Thyroid gland (tissue), 4 donors: ENCODE measurements at places on chromosomes 2 and 18. TPM values are rescaled to one million over a fixed set of nuclear protein-coding genes. Genes with fewer than 3 reads are reported as not detected.

The UGT1A5 gene
- 2.9 TPM for total RNA-seq

The SCN9A gene
- total RNA-seq: 6.7 TPM

The ABCB11 gene
- not detected for total RNA-seq

The SLC9A2 gene
- total RNA-seq: 0.33 TPM

The FHOD3 gene
- 5.8 TPM for total RNA-seq

The LRRTM1 gene
- total RNA-seq: not detected

The RAPGEF4 gene
- total RNA-seq: 19.6 TPM

- H3K4me1 ChIP-seq: no peaks in the 10 kb centered on the region
- H3K27me3 ChIP-seq: no peaks in the 10 kb centered on the region
- peak; percentile 86 for DNase-seq
- no peak overlapping the region for H3K4me3 ChIP-seq
- H3K27ac ChIP-seq: no peak overlapping the region
Measured at GRCh38 chr18:13076886-13077285, 85.7 kb downstream of the CEP192 start.

- DNase-seq: no peak
- no peaks in the 10 kb centered on the region for H3K27me3 ChIP-seq
- H3K36me3 ChIP-seq: no peaks in the 10 kb centered on the region
- no peaks in the 10 kb centered on the region for H3K4me1 ChIP-seq
Measured at GRCh38 chr2:168448980-168449379, 7.1 kb upstream of the CERS6 start.

- H3K4me3 ChIP-seq: no peak overlapping the region
- no peaks in the 10 kb centered on the region for H3K27me3 ChIP-seq
Measured at GRCh38 chr18:49728542-49728941, 84.8 kb downstream of the ACAA2 start.

DNA sequence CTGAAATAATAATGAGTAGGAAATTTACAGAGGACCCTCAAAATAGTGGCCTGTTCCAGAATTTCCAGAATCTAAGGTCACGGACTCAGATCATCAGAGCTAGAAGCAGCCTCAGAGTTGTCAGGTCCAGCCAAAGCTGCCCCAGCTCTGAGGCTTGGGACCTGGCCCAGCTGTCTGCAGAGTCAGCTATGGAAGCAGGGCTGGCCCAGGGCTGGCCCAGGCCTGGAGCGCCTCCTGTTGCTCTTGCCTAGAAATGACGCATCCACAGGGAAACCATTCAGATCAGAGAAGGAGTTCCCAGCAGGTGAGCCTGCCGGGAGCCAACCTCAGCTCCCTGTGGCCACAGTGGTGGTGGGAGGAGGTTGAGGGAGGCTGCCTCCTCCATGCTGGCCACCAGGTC is 106.7 kb upstream of the ARL4C start:
- no peaks in the 10 kb centered on the region for H3K27me3 ChIP-seq
- no peak overlapping the region for H3K27ac ChIP-seq
- no peaks in the 10 kb centered on the region for H3K4me1 ChIP-seq

DNA sequence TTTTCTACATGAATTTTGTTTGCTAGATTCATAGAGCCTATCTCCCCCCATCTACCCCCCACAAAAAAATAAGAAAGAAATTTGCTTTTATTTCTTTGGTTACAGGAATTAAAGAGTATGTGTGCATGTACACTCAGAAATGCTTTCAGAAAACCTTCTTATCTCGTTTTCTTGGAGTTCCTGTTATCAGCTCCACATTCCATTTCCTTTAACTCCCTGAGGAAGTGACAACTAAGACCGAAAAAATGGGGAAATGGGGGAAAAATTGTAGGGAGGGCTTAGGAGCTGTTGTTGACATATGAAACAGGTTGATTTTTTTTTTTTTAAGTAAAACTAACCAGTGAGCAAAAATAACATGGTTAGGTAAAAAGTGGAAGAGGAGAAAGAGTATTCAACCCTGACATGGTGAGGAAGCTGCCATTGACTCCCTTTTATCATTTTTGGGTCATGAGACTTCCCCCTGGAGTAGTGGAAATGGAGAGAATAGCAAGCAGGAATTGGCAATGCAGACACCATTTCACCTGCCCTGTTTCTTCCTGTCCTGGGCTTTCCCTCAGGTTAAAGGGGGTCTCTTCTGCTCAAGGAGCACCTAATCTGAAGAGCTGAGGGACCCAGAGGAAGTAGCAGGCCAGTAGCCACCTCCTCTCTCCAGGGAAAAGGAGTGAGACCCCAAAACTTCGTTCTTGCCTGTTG is 93.5 kb downstream of the OSBPL6 start:
- H3K27me3 ChIP-seq: no peaks in the 10 kb centered on the region
- H3K36me3 ChIP-seq: no peaks in the 10 kb centered on the region
- no peak overlapping the region for H3K4me3 ChIP-seq
- no peak overlapping the region for H3K27ac ChIP-seq
- H3K4me1 ChIP-seq: no peaks in the 10 kb centered on the region

GRCh38 chr2:181070119-181070835 is 89.9 kb downstream of the UBE2E3 start:
- no peak for DNase-seq
- no peaks in the 10 kb centered on the region for H3K27me3 ChIP-seq
- H3K27ac ChIP-seq: no peak overlapping the region
- H3K36me3 ChIP-seq: no peaks in the 10 kb centered on the region
- H3K4me3 ChIP-seq: no peak overlapping the region

DNA sequence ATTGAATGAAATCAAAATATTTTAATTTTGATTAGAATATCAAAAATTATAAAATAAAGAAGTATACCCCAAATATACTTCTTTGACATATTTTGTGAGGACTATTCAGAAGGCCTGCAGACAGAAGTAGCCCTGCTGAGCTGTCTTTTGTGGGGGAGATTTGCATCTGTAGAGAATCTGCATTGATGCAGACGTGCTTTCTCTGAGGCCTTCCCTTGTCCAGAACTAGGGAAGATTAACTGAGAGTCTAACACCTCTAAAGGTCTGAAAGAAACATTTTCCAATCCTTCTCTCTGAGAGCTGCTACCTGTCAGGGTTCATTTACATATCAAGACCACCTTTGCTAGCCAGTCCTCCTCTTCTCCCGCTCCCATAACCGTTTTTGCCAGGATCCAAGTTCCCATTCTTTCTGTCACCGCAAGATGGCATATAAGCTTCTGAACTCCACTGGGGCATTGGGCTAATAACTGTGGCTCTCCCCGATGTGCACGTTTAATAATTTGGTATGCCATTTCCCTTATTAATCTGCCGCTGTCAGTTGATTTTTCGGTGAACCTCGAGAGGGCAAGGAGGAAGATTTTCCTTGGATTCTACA is 510.4 kb upstream of the CNTNAP5 start:
- H3K27ac ChIP-seq: no peak overlapping the region
- DNase-seq: no peak
- no peaks in the 10 kb centered on the region for H3K27me3 ChIP-seq
- H3K4me1 ChIP-seq: no peaks in the 10 kb centered on the region
- no peaks in the 10 kb centered on the region for H3K36me3 ChIP-seq
- H3K4me3 ChIP-seq: no peak overlapping the region

GRCh38 chr2:1656326-1656960 is 87.9 kb downstream of the PXDN start:
- no peak overlapping the region for H3K27ac ChIP-seq
- H3K4me1 ChIP-seq: no peaks in the 10 kb centered on the region
- peaks cover 7% of the 10 kb centered on the region for H3K36me3 ChIP-seq
- no peak overlapping the region for H3K4me3 ChIP-seq

- no peak overlapping the region for H3K27ac ChIP-seq
- DNase-seq: no peak
- H3K4me1 ChIP-seq: no peaks in the 10 kb centered on the region
- no peaks in the 10 kb centered on the region for H3K27me3 ChIP-seq
- no peak overlapping the region for H3K4me3 ChIP-seq
- H3K36me3 ChIP-seq: no peaks in the 10 kb centered on the region
Measured at GRCh38 chr2:143433251-143433650, 304.0 kb downstream of the ARHGAP15 start.

GRCh38 chr2:42443718-42444399 is 49.9 kb downstream of the KCNG3 start:
- H3K27ac ChIP-seq: no peak overlapping the region
- H3K4me1 ChIP-seq: no peaks in the 10 kb centered on the region
- H3K27me3 ChIP-seq: no peaks in the 10 kb centered on the region
- no peak for DNase-seq

- H3K27ac ChIP-seq: no peak overlapping the region
- DNase-seq: no peak
- H3K36me3 ChIP-seq: no peaks in the 10 kb centered on the region
Measured at GRCh38 chr2:53216805-53217204, 550.8 kb upstream of the CHAC2 start.

DNA sequence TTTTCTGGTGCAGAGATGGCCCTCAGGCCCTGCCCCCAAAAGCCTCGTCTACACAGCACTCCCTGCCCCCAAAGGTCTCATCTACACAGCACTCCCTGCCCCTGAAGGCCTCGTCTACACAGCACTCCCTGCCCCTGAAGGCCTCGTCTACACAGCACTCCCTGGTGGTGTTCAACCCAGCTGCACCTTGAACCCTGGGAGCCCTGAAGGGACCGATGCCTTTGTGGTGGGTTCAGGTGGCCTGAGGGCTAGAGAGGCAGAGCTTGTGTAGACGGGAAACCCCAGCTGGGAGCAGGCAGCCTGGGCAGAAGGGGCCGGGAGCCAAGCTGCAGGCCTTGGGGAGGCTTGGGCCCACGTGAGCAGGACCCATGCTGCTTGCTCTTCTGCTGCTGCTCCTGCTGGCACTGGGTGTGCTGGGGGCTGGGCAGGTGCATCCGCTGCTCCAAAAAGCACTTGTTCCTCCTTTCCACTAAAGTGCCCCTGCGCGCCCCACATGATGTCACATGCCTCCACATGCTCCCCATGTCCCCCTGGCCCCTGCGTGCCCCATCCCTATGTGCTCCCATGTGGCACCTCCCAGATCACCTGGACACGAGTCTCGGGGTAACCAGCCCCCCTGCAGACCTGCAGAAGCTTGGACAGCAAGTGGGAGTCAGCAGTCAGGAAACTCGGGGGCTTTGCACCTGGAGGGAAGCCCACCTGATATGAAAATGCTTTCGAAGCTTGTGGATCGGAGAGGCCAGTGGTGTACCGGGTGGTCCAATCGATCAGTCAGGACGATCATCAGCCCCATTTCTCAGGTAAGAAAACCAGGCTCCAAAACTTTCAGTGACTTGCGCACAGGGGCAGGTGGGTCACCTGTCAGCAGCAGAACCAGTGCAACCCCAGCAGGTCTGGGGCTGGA is 94.9 kb upstream of the CTDP1 start:
- H3K4me3 ChIP-seq: no peak overlapping the region
- peaks cover 11% of the 10 kb centered on the region for H3K4me1 ChIP-seq
- H3K27me3 ChIP-seq: no peaks in the 10 kb centered on the region

DNA sequence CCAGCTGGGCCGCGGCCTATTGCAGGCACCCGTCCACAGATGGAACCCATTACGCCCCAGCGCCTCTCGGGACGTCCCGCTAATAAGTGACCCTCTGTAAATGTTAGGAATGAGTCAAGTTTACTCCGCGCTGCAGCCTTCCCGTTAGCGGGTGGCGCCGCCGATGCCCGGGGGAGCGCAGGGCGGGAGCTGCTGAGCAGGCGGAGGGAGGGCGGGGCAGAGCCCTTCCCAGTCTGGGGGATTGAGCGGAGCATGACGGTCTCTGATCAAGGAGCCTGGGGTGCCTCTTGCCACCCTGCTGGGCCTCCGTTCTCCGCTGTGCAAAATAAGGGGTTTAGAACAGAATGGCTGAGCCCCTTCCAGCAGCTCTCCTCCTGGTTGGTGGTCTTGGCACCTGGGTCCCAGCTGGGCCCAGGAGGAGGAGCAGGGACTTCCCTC is 10.5 kb downstream of the CROCC2 start:
- H3K27me3 ChIP-seq: no peaks in the 10 kb centered on the region
- H3K36me3 ChIP-seq: no peaks in the 10 kb centered on the region
- H3K4me3 ChIP-seq: no peak overlapping the region
- H3K27ac ChIP-seq: no peak overlapping the region
- H3K4me1 ChIP-seq: peaks cover 44% of the 10 kb centered on the region
- peak; percentile 58 for DNase-seq

DNA sequence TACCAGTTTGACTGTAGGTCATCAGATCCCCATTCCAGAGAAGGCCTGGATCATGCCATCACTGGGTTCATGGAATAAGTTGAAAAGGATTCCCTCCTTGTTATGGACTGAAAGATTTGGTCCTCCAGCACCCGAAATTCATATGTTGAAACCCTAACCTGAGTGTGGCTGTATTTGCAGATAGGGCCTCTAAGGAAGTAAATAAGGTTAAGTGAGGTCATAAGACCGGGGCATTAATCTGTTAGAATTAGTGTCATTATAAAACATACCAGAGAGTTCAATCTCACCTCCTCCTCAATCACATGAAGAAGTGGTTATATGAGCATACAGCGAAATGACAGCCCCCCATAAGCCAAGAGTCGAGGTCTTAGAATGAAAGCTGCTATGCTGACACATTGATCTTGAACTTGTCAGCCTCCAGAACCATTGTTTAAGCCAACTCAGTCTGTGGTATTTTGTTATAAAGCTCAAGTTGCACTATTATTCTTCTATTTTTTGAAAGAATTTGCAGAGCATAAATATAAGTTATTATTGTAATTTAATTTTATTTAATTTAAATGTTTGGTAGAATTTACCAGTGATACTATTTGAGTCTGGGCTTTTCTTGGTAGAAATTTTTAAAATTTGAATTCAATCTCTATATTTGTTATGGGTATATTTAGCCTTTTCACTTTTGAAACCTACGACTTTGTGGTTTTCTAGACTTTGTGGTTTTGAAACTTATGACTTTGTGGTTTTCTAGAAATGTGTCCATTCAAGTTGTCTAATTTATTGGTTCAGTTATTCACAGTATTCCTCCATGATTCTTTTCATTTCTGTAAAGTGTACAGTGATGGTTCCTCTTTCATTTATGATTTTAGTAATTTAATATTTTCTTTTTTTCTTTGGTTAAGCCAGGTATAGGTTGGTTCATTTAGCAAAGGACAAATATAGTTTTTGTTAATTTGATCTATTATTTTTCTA is 1206.7 kb upstream of the CDH2 start:
- H3K4me1 ChIP-seq: no peaks in the 10 kb centered on the region
- no peaks in the 10 kb centered on the region for H3K27me3 ChIP-seq
- no peak overlapping the region for H3K4me3 ChIP-seq
- H3K36me3 ChIP-seq: no peaks in the 10 kb centered on the region

GRCh38 chr18:59220784-59221765 is 1.1 kb downstream of the GRP start:
- peaks cover 18% of the 10 kb centered on the region for H3K27me3 ChIP-seq
- no peaks in the 10 kb centered on the region for H3K4me1 ChIP-seq
- H3K4me3 ChIP-seq: no peak overlapping the region

- H3K4me3 ChIP-seq: no peak overlapping the region
- no peaks in the 10 kb centered on the region for H3K4me1 ChIP-seq
- no peaks in the 10 kb centered on the region for H3K36me3 ChIP-seq
- peak; percentile 58 for DNase-seq
- no peak overlapping the region for H3K27ac ChIP-seq
Measured at GRCh38 chr18:21191596-21192307, 50.3 kb upstream of the GREB1L start.
